Left ventricle myocardium superior (tissue), 1 donor: ENCODE measurements at places on chromosomes 5 and 9. TPM values are rescaled to one million over a fixed set of nuclear protein-coding genes. Genes with fewer than 3 reads are reported as not detected.
A peak's percentile ranks its signal among the peaks of the same experiment; 100 is the strongest.

DNA sequence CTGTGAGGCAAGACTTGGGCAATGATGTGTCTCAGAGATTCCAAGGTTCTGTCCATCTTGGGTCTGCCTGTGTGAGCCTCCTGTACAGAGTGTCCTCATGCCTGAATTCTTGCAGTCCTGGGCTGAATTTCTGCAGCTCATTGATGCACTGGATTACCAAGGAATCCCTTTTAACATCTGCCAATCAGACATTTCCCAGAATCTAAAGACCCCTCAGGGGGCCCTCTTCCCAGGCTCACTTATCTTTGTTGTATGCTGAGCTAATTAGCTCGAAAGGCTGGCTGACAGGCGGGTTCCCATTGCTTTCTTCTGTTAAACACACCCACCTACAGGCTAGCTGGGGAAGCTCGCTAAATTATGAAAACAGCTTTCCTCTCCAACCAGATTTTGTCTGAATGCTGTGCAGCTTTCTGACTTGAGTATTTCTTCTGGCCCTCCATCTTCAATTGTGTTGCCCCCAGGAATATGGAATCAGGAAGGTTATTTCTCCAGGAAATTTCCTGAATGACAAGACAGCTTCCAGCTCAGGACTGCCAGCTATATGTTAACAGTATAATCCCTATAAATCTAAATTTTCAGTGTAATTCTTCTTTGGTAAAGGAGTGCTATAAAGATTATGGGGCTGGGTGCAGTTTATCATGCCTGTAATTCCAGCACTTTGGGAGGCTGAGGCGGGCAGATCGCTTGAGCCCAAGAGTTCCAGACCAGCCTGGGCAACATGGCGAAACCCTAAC lies at the start of gene LIX1:
TSS of gene LIX1 (minus strand) at position 91 of the 734 bp plus-strand sequence. CDS start at position 56, 35 bp downstream.
- DNase-seq: no peak

Gene CDHR2
- 0.20 TPM for total RNA-seq

DNA sequence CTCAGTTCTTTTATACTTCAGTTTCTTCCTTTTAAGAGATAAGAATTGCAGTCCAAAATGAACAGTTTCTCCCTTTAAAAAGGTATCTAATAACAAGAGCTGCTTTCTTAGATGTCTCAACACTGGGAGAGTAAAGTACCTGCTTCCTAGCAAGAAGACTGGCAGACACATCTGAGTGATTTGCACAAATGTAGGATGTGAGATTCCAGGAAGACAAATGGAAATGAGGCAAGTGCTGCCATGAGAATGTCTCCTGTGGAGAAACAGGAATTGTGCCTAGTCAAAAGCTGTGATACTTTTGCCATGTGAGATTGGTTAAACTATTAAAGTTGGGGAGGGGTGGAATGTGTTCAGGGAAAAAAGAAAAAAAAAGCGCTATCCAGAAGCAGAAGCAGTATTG lies 159.1 kb downstream of the HTR1A start:
- DNase-seq: no peak

GRCh38 chr5:20514145-20514544 lies 526.1 kb upstream of the CDH18 start:
- DNase-seq: no peak

Gene ANKRA2
- total RNA-seq: 14.1 TPM

DNA sequence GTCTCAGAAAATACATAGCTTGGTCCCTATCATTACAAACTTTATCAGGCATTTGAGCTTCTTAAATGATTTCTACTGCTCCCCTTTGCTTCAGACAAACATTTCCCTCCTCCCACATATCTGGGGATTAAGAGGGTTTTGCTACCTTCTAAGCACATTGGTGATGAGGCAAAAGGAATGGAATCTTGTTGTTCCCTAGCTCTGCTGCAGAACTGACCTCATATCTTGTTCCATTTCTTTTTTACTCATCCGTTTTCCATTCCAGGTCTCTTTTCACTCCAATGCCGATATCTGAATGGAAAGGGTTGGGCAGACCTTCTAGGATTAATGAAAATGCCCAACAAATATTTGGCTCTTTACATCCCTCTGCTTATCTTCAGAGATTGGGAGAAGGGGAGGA lies 444.6 kb downstream of the ZNF608 start:
- DNase-seq: no peak

Gene DMXL1
- 23.6 TPM for total RNA-seq

DNA sequence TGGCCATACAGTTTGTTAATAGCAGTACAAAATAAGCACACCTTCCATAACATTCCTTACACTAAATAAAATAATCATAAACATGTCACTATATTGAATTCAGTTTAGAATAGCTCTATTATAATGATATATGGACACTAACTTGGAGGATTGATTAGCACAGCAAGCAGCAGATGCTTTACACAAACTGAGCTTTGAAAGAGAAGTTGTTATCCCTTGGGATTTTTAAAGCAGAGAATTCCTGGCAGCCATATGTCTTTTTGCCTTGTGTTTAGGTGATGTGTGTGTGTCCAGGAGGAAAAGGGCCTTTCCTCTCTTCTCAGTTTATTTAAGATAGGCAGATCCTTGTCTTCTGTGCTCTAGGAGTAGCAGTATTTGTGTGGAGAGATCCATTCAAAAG lies 232.2 kb upstream of the GRIN3A start:
- no peak for DNase-seq

Gene SECISBP2
- 15.7 TPM for total RNA-seq

GRCh38 chr9:35106343-35106730 lies 3.4 kb upstream of the STOML2 start:
- no peak for DNase-seq

DNA sequence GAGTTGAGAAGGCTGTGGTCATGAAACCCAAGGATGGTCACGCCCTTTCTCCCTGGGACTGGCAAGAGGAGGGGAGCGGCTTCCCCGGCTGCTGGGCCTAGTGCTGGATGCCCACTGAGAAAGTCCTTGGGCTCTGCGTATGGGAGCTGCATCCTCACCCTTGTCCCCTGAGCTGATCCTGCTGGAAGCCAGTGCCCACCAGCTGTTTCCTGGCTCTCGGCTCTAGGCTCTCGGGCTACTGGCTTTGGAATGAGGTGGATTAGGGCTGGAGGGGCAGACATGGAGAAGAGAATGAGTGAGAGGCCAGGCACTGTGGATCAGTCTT lies 149.3 kb upstream of the PPP1R26 start:
- DNase-seq: no peak

DNA sequence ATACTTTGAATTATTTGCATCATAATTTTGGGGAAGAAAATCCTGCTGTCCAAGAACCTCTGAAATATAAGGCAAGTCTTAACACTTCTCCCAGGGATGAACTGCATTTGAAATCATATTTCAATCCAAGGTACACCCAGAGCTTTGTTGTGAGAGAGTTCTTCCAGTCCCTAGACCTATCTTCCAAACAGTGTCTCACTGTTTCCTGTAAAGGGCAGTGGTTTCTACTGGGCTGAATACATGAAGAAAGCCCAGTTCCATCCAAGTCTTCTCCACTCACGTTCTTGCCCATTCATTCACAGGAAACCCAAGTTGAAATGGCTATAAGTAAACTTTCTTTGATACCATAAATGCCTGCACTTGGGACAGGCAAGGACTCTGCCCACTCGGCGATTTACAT lies 108.3 kb upstream of the LHFPL2 start:
- DNase-seq: no peak

- no peak for DNase-seq
These were observed 509.7 kb downstream of the PSAT1 start for GRCh38 chr9:78806492-78807160.

GRCh38 chr5:76908166-76908565 lies 44.7 kb upstream of the CRHBP start:
- DNase-seq: no peak

Gene MARVELD2
- 1.8 TPM for total RNA-seq

DNA sequence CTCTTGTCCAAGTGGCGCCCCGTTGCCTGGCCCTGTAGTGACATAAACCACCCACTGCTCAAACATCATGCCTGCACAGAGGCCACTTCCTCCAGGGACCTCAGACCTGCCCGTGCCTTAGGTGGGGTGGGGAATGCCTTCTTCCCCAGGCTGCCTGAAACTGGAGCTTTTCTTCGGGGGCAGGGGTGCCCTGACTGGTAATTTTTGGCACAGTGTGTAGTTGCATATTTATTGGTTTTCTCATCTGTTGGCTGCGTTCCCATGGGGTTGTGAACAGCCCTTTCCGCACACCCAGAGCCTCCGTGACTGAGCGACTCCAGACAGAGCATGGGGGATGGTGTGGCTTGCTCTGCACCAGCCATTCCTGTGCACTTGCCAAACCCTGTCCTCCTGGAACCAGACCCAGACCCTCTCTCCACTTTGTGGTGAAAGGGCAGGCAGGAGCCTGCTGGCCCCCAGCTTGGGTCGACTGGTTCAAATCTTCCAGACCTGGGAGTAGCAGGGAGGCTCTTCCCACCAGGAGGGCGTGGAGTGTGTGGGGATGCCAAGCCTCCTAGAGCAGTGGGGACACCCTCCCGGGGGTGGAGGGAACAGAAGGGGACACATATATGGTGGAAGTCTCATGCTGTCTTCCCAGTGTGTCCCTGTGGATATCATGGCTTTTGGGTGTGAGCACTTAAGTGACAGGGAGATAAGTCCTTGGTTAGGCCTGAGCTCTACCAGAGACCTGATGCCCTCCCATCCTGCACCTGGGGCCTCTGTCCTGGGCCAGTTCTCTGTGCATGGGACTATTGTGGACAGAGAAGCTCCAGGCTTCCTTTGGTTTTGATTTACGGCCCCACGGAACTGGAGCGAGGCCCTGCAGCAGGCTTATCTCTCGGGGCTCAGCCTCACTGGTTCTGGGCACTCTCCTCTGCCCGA lies 39.6 kb downstream of the WNK2 start:
- DNase-seq: peak; percentile 59

Gene GFPT2
- 15.3 TPM for total RNA-seq

- DNase-seq: no peak
These were observed 72.7 kb upstream of the IER5L start for GRCh38 chr9:129250786-129251185.

DNA sequence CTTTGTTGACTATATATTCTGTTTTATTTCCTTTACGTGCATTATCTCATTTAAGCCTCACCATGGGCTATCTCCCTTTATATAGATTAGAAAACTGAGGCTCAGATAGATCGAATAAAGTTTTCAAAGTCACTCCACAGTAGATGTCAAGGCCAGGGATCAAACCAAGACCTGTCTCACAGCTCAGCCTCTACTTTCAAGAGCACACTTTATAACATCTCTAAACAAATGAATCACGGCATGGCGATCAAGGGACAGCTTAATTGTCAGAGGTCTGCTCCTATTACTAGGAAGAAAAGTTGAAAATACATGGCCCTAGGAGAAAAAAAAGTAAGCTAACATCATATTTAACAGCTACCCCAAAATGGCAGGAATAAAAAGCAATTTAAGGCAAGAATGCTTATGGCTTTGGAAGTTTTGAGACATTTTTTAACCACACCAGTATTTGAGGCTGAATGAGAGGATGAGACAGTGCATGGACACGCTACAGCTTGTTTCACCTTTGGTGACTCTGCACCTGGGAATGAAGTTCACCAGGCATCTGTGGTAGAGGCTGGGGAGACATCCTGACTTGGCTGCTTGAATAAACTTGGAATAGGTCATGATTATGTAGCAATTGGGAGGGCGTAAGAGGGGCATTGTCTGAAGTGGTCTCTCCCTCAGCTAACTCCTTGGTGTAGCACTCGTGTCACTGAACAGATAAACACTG lies 486.8 kb upstream of the WWC1 start:
- no peak for DNase-seq

Gene SPINK13
- not detected for total RNA-seq

- no peak for DNase-seq
These were observed 95.7 kb downstream of the NFIB start for GRCh38 chr9:14218253-14218652.

DNA sequence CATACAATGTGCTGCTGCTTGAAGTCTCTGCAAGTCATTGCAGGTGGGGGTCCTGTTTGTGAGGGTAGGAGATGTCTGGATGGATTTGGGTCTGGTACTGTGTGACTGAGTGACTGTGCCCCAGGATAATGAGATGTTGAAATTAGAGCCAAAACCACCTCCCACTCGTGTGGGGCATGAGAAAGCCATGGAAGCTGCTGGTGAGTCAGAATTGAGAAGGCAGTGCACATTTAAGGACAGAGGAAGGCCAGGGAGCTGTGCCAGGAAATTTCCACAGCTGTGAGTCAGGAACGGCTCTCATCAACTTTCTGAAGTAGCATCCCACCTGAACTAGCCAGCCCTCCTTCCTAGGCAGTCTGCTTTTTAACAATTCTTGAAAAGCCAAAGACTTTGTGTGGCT lies 229.8 kb downstream of the DRD1 start:
- DNase-seq: no peak

GRCh38 chr9:19922476-19923118 lies 133.8 kb upstream of the SLC24A2 start:
- DNase-seq: no peak

Gene GAS1
- 19.7 TPM for total RNA-seq

Gene ROR2
- 0.87 TPM for total RNA-seq

- DNase-seq: peak; percentile 13
These were observed 15.9 kb upstream of the LTC4S start for GRCh38 chr5:179777909-179778308.

DNA sequence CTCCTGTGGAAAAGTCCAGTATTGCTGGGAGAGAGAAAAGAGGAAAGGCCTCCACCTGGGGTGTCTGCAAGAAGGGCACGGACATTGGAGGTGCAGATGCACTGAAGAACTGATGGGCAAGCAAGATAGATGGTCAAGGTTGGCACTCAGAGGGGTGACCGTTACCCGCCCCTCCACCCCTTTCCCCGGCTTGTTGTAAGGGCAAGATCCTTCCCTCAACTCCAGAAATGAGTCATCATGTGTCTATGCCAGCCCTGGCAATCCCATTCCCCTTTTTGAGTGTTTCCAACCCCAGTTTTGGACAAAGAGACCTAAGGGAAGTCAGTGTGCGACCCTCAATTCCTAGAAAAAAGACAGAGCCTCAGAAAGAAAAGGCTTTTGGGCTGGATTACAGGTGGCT lies 34.9 kb upstream of the ATP6V1G1 start:
- no peak for DNase-seq

Gene DELE1
- 107 TPM for total RNA-seq

GRCh38 chr9:13718086-13718485 lies 438.6 kb upstream of the MPDZ start:
- DNase-seq: no peak

Gene ARRDC3
- total RNA-seq: 16.5 TPM

DNA sequence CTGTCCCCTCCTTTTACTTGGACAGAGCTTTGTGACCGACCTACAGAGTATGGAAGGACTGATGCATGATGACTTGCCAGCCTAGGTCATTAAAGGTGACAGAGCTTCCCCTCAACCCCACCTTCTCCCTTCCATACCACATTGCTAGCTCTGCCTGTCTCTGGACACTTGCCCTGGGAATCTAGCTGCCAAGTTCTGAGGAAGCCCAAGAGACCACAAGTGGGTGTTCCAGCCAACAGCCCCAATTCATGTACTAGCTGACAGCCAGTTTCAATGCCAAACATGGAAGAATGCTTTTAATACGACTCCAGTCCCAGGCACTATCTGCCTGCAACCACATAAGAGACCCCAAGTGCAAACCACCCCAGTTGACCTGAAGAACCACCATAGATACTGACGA lies 477.1 kb downstream of the SPOCK1 start:
- peak; percentile 56 for DNase-seq

Gene BTNL8
- total RNA-seq: 0.27 TPM

Gene FAM78A
- total RNA-seq: 69.1 TPM
